Retinal pigment epithelial cell (primary cell): ENCODE measurements at places on chromosomes 5 and 9.

GRCh38 chr9:128411364-128412119 lies 9.1 kb upstream of the CERCAM start:
- DNase-seq: no peak

DNA sequence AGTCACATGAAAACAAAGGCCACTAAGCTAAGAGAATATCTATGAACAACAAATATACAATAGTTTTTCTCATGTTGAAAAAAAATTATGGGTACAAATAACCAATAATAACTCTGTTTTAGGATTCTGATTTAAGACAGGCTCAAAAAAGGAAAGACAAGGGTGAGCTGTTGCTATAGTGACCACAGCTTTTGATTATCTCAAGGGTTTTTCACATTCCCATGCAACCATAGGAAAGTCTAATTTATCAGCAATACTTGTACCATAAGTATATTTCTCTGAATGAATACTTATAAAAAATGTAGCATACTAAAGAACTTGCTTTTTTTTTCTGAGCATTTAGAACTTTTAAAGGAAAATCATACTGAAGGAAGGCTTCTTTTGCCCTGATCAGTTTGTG lies 68.0 kb downstream of the MRPS27 start:
- DNase-seq: no peak

- no peak for DNase-seq
Observed at GRCh38 chr5:82777106-82777505, 300.1 kb downstream of the TMEM167A start.

GRCh38 chr5:149019679-149020078 lies 43.2 kb downstream of the SH3TC2 start:
- no peak for DNase-seq

GRCh38 chr5:177111720-177112394 lies 21.7 kb upstream of the NSD1 start:
- no peak for DNase-seq

GRCh38 chr9:130871395-130872062 lies 25.1 kb downstream of the QRFP start:
- DNase-seq: no peak

DNA sequence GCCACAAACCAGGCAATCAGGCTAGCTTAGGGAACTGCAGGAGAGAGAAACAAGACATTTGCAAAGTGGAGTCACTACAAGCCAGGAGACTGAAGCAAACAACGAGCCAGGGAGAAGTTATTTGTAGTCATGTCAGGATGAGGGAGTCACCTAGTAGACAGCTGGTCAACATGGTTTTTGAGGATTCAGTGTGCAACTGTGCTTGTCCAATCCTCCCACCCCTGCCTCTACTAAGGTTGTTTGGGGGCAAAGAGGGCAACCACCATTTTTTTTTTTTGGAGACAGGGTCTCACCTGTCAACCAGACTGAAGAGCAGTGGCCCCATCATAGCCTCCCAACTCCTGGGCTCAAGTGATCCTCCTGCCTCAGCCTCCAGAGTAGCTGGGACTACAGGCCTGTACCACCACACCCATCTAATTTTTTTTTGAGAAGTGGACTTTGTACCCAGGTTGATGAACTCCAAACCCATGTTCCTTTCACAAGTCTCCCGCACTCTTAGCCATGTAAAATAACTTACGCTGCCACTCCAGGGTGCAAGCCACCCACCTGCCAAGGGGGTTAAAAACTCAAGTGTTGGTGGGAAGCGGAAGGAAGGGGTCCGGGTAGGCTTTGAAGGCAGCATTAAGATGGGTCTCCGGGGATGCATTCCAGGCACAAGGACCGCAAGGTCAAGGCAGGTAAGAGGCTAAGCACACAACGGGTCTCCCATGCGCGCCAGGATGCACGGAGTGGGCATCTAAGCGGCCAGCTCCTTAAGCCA lies 995 bp downstream of the RPL35 start:
- DNase-seq: no peak

- DNase-seq: no peak
Observed at GRCh38 chr5:107553117-107553555, 117.6 kb downstream of the EFNA5 start.

GRCh38 chr5:96076451-96076850 lies 114.8 kb upstream of the ELL2 start:
- no peak for DNase-seq

DNA sequence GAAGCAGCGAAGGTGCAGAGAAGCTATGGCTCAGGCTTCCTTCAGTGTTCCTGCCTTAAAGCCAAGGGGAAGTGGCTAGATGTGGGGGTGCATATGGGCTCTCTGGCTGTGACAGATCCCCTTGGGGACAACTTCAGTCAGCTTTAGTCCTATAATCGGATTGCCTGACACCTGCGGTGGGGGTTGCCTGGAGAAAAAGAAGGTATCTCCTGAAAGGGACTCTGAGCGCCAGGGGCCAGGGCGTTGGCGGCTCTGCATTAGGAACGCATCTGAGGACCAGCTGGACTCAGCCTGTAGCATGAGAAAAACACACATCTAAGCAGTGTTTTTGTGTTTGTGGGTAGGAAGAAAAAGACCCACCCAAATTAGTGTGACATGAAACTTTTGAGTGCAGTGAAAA lies 84.3 kb upstream of the OTULINL start:
- no peak for DNase-seq

GRCh38 chr5:72041654-72042053 lies 65.6 kb upstream of the MAP1B start:
- DNase-seq: no peak

GRCh38 chr9:136564379-136564988 lies 18.6 kb upstream of the NOTCH1 start:
- no peak for DNase-seq

DNA sequence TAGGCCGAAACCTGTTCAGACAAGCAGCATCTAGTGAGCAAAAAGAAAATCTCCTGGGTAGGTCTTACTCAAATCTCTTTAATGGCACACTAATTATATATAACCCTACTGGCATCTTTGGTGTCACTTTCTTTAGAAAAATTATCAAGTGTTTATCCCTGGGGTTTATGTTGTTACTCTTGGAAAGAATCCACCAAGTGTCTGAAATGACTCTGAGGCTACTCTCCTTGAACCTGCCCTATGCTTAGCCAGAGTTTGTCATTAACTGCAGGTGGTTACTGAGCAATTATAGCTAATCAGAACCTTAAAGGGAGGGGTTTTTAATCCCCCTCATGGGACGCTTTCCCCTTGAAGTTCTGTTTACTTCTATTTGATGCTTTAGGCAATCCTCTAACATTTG lies 381.9 kb downstream of the PLK2 start:
- peak; percentile 15 for DNase-seq

GRCh38 chr5:136034492-136034891 lies 5.7 kb downstream of the TGFBI start:
- DNase-seq: no peak

DNA sequence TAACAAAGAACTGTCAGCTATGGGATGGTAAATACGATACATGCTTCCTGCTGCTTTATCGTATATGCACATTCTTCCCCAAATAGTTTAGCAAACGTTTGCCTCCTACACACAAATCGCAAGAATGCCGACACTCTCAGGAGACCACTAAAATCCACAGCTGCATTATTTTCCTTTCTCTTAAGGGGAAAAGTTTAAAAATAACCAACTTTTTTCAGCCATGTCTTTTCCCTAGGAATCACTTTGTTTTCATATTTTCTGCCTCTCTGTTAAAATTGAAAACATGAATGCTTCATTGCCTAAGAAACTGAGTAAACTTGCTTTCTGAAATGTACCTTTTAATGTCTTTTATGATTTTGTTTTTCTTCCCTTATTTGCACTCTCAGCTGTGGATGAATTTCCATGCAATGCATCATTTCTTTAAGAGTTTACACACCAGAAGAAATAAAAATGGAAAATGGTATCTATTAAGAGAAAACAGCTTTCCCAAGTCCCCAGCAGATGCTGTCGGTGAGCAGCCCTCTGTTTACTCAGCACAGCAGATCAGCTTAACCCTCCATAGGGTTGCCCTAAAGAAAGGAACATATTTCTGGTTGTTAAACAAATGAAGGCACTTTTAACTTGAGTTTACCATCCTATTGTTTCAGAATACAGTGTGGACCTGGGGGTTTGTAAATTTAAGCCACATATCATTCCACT lies 66.2 kb downstream of the IZUMO3 start:
- no peak for DNase-seq

DNA sequence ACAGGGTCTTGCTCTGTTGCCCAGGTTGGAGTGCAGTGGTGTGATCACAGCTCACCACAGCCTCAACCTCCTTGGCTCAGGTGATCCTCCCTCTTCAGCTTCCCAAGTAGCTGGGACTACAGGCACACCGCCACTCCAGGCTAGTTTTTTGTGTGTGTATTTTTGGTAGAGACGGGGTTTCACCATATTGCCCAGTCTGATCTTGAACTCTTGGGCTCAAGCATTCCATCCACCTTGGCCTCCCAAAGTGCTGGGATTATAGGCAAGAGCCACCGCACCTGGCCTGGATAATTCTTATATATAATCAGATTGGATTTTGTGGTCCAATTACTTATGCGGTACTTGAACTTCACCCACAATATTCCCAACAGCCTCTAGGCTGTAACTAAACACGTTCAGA lies 19.8 kb downstream of the CCDC69 start:
- no peak for DNase-seq

- no peak for DNase-seq
Observed at GRCh38 chr9:132694144-132694543, 23.9 kb downstream of the GTF3C4 start.

DNA sequence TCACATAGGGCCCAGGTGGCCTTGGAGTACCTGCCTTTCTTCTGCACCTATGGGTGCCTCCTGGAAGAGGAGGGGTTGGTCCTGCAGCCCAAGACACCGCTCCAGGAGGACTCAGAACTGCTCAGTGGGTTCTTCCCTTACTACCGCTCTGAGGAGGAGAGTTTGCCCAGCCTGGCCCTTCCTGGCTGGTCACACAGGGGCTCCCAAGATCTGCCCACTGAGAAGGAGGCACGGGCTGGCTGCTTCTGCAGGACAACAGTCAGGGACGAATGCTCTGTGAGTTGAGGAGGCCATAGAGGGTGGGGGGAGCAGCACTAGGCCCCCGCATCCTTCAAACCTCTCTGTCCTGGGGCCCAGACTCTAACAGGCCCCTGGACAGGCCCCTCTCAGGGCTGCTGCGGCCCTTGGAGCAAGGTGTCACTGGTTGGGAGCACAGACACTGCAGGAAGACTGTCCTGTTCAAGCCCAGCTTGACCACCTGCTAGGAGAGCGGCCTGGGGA lies 9.9 kb upstream of the SLC25A48 start:
- no peak for DNase-seq

- DNase-seq: no peak
Observed at GRCh38 chr9:110975278-110975677, 63.0 kb downstream of the LPAR1 start.

- no peak for DNase-seq
Observed at GRCh38 chr9:4499917-4500316, 9.6 kb downstream of the SLC1A1 start.

- no peak for DNase-seq
Observed at GRCh38 chr5:172531704-172532026, 77.3 kb upstream of the SH3PXD2B start.

DNA sequence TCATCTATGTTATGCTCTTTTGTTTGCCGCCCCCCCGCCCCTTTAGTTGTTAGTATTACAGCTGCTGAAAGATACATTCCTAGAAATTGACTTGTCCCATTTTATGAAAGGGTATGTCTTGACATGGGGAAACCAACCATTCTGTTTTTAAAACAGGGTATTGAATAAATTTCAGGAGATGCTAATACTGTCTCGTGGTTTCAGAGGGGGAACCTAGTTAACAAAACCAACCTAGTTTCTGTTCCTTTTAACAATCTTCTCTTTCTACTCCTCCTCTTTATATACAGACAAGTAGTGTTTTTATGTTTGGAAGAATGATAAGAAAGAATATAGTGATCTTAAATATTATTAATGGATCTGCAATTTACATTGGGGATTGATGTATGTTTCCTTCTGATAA lies 3.5 kb downstream of the PIP5K1B start:
- DNase-seq: no peak
